ENCODE measurements at places on chromosomes 11 and 22.

DNA sequence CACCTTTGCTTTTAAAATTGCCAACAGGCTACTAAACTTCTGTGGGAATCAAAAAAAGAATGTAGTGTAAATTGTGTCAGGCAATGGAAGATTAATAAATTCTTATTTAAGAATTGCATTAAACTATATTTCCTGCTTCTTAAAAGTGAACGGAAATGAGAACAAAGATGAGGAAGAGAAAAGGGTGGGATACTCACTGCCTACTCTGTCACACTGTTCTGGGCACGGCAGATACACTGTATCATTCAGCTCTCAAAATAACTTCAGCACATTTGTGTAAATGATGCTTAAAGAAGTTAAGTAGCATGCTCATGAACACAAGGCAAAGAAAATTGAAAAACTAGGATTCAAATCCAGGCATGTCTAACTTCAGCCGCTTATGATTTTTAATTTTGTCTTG, 218.7 kb downstream of the DCDC1 start:
- no peak for DNase-seq

DNA sequence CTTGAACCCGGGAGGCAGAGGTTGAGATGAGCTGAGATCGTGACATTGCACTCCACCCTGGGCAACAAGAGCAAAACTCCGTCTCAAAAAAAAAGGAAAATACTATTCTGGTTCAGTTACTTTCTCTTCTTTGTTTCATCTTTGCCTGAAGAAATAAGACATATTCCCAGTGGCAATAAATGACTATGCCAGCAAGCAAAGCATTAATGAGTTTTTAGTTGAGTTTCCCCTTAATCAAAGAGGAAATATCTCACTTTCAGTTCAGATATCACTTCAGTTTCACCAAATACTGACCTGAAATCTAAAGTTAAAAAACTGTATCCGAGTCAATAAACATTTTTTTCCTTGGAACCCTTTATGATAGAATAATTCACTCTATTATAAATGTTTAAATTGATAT, 10.4 kb downstream of the PISD start:
- DNase-seq: no peak

DNA sequence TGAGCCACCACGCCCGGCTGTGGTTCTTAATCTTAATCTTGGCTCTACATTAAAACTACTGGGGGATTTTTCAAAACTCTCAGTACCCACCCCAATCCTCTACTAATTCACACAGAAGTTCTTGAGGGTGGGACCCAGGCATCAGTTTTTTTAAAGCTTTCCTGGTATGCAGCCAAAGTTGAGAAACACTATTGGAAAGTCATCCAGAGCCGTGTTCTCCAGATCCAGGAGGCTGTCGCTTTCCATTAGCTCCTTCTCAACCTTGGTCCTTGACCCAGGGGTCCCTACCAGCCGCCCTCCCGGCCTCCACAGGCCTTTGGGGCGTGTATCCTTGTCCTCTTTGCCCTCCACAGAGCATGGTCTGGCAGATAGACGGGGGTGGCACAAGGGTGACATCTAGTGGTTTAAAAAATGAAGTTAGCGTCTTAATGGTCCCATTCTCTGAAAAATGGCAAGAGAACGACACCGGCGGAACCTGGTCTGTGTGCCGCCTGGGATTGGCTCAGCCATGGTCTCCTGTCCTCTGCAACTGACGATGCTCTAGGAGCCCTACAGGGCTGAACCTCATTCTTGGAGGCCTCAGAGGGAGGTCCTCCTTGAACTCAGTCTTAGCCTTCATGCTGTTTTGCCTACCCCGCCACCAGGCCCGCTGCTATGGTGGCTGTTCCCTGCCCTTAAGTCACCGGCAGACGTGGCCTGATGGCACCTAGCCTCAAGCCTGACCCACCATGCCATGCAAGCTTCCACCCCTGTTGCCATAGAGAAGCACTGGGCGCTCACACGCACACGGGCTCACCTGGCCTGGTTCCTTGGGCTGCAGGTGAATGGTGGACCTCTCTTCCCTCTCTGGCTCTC, 152.0 kb upstream of the SYN3 start:
- DNase-seq: no peak

- DNase-seq: no peak
Measured at GRCh38 chr22:50105208-50106100, 15.6 kb downstream of the MOV10L1 start.

- DNase-seq: no peak
Measured at GRCh38 chr11:72573072-72573854, 101.0 kb downstream of the PDE2A start.

DNA sequence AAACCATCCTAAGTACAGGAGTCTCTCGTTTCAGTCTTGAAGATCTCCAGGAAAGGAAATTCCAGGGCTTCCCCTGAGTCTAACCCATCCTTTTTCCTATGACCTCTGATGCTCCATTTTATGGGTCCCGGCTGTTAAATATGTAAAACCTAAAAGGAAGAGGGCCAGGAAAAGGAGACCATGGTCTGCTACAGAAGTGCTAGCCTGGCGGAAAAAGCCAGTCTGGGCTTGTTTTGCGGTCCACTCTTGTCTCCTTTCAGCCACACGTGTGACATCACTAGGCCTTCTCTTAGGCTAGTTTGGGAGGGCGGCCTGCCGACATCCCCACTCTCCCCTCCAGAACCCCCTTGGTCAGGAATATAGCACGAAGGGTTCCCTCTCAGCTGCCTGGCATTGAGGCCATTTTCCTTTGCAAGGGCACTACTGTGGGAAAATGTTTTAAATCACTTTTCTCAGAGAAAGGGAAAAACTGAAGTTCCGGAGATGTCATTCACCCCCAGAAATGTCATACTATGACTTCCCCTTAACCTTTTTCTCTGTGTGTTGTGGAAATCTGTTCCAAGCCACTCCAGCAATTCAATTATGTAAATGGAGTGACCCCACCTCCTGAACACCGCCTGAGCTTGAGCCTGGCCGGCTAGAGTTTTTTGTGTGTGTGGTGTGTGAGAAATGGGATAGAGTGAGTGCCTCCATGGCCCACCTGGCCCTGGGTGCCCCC, 86.9 kb downstream of the UBASH3B start:
- DNase-seq: no peak

DNA sequence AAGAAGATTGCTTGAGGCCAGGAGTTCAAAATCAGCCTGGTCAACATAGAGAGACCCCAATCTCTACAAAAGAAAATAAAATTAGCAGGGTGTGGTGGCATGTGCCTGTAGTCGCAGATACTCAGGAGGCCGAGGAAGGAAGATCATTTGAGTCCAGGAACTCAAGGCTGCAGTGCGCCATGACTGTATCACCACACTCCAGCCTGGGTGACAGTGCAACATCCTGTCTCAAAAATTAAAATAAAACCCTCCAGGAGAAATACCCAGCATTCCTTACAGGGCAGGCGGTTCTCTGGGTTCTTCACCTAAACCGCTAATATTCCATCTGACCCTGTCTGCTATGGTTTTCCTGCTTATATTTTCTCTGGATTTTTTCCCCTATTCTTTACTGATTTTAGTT, 13.5 kb downstream of the TCF20 start:
- DNase-seq: no peak

GRCh38 chr22:17303840-17304779, 65.2 kb upstream of the CECR2 start:
- DNase-seq: no peak

GRCh38 chr22:19888131-19888746, 33.6 kb upstream of the GNB1L start:
- no peak for DNase-seq

- no peak for DNase-seq
Measured at GRCh38 chr11:117369534-117369933, 41.9 kb downstream of the CEP164 start.

GRCh38 chr11:107472966-107473365, 15.3 kb upstream of the CWF19L2 start:
- no peak for DNase-seq

GRCh38 chr11:41921746-41922390, 462.4 kb upstream of the LRRC4C start:
- no peak for DNase-seq

- no peak for DNase-seq
Measured at GRCh38 chr11:61960532-61960931, 6.9 kb downstream of the FTH1 start.

DNA sequence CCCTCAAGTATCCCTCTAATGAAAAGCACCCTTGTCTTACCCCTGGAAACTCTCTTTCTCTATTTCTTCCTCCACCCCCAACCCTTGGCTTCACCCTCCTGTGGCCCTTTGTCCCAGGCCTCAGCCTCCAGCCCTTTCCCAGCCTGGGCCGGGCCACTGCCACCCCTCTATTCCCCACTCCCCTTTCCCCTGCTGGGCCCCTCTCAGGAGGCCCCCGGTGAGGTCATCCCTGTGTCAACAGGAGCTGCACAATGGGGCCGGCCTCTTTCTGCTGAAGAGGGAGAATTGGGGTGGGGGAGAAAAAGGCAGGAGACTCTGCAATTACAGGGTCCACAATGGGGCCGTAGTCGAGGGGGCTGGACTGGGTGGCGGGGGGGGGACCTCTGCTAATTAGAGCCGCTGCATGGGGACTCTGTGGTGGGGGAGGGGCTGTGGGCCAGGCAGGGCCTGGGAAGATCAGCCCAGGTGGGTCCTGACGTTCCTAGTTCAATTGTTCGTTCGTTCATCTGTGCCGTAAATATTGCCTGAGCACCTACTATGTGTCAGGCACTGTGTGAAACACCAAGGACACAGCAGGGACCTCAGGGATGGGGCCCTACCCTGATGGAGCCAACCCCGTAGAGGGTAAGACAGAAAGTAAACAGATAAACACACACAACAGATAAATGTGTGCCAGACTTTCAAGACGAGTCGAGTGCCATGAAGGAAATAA, 18.5 kb upstream of the MPPED1 start:
- DNase-seq: no peak

- no peak for DNase-seq
Measured at GRCh38 chr11:62602141-62603071, 741 bp upstream of the MTA2 start.

DNA sequence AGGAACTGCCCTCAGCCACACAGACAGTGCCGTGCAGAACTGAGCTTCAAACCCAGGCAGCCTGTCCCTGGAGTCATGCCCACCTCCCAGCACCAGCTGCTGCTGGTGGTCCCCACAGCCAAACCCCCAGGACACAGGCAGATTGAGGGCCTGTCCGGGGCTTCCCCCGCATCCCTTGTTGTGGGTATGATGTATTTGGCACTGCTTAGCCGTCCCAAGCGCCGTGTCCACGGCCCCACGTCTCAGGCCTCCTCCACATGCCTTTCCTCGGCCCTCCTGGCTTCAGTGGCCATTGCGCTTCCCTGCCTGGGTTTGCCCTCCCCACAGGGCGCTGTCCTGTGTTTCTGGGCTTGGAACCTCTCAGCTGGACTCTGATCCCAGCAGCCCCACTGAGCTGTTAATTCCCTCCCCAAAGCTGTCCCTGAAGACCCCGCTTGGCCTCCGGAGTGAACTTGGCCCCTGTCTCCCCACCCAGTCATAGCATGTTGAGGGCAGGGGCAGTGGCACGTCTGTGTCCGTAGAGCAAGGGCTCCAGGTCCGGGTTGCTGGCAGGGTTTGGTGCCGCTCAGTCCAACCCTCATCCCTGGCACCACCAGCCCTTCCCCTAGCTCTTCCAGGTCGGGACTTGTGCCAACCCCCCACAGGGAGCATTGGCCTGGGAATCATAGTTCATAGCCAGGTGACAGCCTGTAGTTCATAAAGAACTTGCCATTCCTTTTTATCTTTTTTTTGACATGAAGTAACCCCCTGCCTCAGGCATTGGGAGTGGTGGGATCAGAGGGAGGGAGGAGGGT, 34.5 kb upstream of the TEF start:
- DNase-seq: no peak

DNA sequence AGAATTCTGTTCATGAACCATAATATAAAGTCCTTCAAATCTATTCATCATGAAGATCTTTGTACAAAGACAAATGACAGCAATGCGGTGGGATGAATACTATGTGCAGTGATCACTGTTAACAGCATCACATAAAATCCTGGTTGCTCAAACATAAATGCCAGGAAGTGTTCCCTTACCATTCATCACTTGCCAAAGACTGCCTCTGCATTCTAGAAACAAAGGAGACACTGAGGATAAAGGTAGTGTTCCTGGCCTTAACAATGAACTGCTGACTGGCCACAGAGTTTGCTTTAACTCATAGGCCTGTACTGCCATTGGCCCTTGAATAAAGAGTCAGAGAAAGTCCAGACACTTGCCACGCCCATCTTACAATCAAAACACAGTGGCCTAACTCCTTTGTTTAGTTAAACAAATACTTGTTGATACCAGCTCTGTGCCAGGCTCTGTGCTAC, 29.5 kb downstream of the C2CD3 start:
- no peak for DNase-seq

DNA sequence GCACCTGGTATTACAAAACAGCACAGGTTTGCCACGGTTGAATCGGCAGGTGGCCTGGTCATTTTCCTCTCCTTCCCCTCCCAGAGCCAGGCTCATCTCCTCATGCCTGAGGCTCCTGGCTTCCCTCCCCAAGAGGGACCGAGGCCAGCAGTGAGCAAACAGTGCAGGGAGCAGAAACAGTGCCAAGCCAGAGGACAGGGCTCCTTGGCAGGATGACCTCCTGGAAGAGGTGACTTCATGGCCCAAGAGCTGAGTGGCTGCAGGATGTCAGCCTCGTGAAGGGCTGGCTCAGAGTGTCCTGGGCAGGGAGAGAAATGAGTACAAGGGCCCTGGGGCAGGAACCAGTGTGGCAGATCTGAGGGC, 22.8 kb upstream of the PPFIA1 start:
- DNase-seq: no peak

DNA sequence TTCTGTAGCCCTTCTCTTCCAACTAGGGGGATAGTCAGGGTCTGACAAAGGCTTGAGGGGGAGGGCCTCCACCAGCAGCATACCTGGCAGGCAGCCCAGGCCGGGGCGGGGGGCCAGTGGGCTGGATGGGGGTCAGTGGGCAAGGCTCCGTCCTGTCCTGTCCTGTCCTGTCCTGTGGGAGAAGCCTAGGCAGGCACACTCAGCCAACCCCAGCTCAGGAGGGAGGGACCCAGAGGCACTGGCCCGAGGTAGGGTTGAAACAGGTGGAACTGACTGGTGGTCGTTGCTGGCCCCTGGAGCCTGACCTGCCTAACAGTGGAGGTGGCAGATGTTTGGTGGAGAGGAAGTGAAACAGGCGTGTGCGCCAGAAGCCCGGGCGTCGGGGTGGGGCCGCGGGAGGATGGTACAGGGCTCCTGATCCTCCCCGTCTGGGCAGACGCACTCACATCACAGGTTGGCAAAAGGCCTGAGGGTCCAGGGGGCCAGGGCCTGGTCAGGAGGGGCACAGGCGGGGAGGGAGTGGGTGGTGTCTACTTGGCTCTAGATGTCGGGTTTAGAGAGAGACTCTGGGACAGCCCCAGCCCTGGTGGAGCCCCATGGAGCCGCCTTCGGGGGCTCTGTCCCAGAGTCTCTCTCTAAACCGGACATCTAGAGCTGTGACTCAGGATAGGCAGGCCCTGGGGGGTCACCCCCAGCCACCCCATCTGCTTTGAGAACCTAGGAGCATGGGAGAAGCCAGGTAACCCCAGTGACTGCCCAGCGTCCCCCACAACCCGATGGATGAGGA, 32.5 kb upstream of the GRAMD4 start:
- no peak for DNase-seq

- no peak for DNase-seq
Measured at GRCh38 chr11:69437001-69437875, 44.2 kb upstream of the LINC01488 start.

- DNase-seq: no peak
Measured at GRCh38 chr11:44307340-44308099, 2.4 kb downstream of the ALX4 start.

- no peak for DNase-seq
Measured at GRCh38 chr22:22084089-22084711, 101.6 kb upstream of the TOP3B start.

GRCh38 chr22:40610329-40610850, 26.1 kb downstream of the MRTFA start:
- no peak for DNase-seq

- no peak for DNase-seq
Measured at GRCh38 chr11:96736601-96737000, 346.8 kb downstream of the JRKL start.

Data from cortex of kidney (tissue), 1 donor.